T-helper 22 cell (primary cell): ENCODE measurements at places on chromosomes 5 and 9.

DNA sequence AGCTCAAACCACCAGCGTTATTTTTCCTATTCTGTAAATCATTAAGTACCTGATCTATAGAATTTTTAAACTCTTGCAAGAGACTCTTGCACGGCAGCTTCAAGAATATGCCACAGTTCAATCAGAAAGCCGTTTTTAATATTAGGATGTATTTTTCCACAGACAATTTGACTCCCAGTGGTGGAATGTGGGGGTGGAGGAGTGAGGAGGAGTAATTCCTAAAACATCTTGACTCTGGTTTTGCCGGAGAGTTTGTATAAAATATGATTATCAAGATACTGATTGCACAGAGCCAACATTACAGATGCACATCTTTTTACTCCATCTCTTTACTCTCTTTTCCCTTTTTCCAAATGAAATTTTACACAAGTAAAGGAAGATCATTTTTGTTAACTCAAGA is 288.3 kb downstream of the ENC1 start:
- no peak for DNase-seq

DNA sequence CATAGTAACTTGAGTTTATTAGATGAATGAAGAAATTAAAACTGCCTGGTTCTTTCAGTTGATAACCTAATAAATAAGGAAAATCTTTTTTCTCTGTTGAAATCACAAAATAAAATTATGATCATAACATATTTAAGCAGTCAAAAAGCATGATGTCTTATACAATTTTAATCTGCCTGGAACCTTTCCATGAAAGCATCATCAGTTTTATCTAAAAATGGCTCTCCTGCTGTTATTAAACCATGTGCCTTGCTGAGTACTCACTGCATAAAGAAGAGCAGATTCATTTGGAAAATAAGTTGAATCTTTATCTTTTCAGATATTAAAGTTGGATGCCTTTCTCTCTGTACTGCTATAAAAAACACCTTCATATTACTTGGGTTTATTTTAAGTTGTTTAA is 148.8 kb downstream of the SLC24A2 start:
- DNase-seq = no peak

DNA sequence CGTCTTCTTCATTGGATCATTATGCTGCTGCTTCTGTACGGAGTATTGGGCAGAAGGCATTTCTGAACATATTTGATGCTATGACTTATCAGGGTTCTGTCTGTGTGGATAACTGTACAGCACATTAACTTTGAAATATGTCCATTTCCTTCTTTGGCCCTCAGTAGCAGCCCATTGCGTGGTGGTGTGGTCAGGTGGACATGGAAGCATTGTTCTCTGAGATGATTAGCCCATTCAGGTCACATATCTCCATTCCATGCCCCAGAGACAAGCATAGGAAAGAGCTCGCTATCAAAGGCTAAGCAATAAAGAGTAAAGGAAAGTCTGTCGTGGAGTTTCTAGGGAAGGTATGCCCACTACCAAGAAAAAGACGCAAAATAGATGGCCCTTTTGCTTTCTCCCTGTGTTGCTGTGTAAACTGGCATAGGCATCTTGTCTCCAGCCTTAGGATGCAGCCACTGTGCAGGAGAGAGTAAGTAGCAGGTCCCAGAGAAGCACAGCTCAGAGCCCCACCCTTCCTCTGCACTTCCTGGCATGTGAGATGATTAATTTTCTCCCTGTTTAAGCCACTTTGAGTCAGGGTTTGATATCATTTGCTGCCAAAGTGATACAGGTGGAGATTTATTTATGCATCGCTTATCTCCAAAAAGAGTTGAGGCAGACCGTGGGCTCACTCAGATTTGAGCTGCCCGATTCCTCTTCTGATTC is 221.9 kb downstream of the PDZD2 start:
- no peak for DNase-seq

GRCh38 chr5:181149806-181150733 is 2.7 kb downstream of the OR2V2 start:
- DNase-seq = no peak

DNA sequence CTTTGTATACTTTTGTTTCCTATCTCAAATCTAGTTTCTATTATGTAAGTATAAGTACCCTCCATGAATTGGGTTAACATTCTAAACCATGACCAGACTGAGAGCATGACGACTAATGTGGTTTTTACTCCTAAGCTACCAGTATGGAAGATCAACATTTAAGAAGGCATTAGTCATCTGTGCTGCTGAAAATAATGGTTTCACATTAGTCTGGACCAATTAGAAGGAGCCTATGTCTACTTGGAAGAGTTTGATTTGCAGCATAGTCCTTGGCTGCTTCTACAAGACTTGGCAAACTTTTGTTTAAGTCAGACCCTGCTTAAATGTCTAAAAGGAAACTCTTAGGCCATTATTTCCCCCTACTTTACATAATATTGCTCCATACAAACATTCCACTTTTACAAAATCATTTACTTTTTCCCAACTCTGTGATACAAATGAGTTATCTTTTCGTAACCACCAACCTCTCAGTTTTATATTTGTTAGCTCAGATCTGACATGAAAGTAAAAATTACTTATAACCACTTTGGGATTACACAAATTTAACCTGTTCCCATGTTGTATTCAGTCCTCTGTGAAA is 186.7 kb downstream of the COMMD10 start:
- no peak for DNase-seq

DNA sequence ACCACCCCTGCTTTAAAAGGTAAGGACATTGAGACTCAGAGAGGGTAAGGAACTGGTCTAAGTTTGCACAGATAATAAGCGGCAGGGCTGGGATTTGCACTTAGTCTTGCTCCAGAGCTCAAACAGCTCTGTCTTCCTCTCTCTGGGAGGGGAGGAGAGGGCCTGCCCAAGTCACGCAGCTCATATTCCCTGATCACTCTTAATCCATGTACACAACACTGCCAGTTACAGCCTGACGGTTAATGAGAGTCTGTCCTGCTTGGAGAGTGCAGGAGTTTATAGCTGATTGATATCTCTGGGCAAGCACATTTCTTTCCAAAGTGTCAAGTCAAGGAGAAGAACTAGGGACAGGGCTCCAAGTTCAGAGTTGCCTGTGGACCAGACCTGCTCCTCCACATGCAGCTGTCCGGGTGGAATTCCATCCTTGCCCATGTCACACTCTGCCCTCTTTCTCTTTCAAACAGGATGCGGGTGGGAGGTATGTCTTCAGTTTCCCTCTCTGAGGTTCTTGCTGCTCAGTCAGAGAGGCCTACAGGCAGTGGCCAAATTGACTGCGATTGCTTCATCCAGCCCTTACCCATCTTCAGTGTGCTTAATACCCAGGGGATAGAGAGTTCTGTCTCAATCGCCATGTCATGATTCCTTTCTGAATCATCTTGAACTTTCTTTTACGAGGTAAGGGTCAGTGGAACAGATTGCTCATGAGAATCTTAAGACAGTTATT is 54.5 kb downstream of the GALNT12 start:
- no peak for DNase-seq

DNA sequence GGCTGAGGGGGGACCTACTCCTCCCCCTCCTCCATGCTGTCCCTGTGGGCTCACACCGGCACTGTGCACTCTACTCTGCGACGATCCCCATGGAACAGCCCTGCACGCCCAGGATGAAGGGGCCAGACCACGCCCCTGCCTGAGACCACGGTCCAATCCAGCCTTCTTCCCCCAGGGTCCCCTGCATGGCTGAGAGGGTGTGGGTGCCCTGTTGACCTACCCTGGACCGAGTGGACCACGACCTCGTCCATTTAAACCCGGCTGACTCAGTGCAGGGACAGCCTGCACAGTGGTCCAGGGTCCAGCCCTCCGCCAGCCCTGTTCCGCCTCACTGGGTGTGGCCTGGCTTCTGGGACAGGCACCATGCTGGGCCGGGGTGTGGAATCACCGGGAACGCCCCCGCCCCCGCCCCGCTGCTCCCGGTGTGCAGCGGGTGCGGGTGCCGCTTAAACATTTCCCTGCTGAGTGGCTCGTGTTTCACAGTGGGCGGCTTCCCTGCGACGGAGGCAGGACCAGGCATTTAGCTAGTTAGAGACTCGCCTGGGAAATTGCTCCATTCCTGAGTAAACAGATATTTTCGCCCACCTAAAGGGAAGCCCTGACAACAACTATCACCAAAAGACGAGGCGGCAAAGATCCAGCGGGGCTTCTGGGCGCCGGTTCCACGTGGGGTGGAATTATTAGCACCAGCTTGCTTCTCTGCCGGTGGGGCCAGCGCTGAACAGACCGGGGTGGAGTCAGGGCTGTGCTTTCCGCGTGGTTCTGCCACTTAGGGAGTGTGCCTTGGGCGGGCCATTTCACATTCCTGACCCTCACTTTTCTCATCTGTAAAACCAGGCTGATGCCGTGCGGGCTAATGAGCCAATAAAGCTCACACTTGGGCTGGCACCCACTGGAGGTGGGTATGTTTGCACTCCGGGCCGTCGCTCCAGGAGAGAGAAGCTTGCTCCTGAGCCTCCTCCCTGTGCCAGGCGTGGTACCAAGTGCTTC is 22.6 kb downstream of the DBH start:
- no peak for DNase-seq

DNA sequence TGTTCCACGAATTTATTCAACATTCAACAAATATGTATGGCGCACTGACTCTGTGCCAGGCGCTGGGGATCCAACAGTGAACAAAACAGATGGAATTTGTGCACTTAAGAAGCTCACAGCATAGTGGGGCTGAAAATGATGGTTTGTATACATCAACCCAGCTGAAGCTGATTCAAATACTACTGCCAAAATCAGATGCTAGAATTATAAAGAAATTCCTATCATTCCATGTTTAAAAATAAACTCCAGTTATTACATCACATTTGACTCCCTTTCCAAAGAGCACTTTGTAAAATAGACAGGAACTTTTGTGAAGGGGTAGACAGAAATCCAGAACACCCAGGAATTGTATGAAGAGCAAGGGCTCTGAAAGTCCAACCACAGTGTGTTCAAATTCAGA is 54.1 kb downstream of the ZNF608 start:
- DNase-seq = no peak

GRCh38 chr5:78537821-78538220 is 110.8 kb downstream of the LHFPL2 start:
- DNase-seq = no peak
